ENCODE measurements at places on chromosomes 3 and 15.

GRCh38 chr3:161231861-161232260 lies 10.8 kb downstream of the NMD3 start:
- no peak for DNase-seq

- DNase-seq = no peak
Observed at GRCh38 chr3:43874290-43874689, 183.6 kb downstream of the ABHD5 start.

DNA sequence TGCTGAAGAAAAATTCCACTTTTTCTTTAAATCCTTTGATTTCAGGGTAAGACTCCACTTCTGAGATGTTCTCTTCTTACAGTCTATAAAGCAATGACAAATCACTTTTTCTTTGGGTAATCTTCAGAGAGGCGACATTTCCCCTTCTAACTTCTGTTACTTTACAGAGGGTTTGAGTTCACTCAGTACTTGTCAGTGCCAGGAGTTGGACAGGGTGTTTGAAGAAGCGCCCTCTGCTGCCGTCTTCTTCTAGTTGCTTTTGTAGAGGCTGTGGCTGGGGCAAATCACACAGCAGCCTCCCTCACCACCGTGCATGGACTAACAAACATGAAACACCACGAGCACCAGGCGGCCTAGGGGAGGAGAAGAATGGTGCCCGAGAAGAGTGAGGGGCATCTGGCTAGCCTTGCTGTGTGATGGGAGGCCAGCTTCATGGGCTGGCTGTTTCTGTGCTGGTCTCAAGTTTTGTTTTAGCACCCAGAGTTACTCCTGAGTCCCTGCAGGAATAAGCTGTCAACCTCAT lies at the start of gene CD80:
TSS of gene CD80 (minus strand) at position 174 of the 523 bp plus-strand sequence. CDS start 1,886 bp downstream, outside the sequence.
- peak; percentile 68 for DNase-seq

- no peak for DNase-seq
Observed at GRCh38 chr3:150458001-150458400, 49.9 kb downstream of the TSC22D2 start.

DNA sequence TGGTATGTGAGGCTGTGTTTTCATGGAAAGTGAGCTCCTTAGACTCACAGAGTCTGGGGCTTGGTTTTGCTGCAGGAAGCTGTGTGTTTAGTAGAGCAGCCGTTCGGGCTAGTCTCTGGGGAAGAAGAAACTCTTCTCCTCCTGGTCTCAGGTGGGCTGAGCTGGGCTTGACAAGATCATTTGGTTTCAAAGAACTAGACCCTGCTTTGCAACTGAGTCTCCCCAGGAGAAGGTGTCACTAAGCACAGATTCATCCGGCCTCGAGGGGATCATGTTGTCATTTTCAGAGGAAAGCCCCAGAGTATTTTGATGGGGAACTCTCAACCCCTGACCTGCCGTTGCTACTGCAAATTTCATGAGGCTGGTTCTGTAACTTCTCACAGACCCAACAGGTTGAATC lies 188.5 kb downstream of the FAM43A start:
- DNase-seq = peak; percentile 14

- no peak for DNase-seq
Observed at GRCh38 chr3:149080699-149081091, 5.6 kb downstream of the HLTF start.

DNA sequence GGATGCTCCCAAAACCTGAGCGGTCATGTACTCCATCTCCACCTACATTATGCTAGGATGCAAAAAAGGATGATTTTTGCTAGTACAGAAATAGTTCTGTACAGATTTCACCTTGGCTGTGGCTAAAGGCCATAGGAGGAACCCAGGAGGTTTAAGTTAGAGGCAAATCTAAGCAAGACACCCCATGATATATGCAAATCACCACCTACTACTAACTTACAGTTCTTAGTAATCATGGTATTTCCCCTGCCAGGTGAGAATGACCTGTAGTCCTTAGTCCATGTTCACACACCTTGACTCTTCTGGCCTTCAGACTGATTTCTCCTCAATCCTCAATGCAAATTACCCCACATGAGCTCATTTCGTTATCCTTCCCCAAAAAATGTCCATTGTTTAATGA lies 154.2 kb downstream of the IMPG2 start:
- no peak for DNase-seq

GRCh38 chr15:29410338-29410737 lies 140.7 kb upstream of the NSMCE3 start:
- no peak for DNase-seq

GRCh38 chr3:8070011-8070410 lies 431.6 kb upstream of the LMCD1 start:
- no peak for DNase-seq

GRCh38 chr3:114356066-114356465 lies 62.2 kb downstream of the TIGIT start:
- peak; percentile 54 for DNase-seq

DNA sequence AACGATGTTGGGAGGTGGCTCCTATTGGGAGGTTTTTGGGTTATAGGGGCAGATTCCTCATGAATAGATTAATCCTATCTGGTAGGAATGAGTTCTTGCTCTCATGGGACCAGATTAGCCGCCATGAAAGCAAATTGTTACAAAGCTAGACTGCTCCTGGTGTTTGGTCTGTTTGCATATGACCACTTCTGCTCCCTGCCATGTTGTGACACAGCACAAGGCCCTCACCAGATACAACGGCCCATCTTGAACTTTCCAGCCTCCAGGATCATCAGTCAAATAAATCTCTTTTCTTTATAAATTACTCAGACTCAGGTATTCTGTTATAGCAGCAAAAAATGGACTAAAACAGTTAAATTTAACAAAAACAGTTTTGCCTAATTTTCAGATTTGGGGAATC lies 34.4 kb downstream of the TRIM42 start:
- DNase-seq = no peak

- DNase-seq = no peak
Observed at GRCh38 chr3:124926426-124927101, 8.0 kb downstream of the MUC13 start.

Data from ecto neural progenitor cell (in vitro differentiated cells).